NCI-H187 treated with DMSO at 0.1 percent for 48 hours (cell line): ENCODE measurements at places on chromosomes 6 and 20.

GRCh38 chr6:160085226-160085625, 36.4 kb upstream of the SLC22A1 start:
- no peak for DNase-seq

DNA sequence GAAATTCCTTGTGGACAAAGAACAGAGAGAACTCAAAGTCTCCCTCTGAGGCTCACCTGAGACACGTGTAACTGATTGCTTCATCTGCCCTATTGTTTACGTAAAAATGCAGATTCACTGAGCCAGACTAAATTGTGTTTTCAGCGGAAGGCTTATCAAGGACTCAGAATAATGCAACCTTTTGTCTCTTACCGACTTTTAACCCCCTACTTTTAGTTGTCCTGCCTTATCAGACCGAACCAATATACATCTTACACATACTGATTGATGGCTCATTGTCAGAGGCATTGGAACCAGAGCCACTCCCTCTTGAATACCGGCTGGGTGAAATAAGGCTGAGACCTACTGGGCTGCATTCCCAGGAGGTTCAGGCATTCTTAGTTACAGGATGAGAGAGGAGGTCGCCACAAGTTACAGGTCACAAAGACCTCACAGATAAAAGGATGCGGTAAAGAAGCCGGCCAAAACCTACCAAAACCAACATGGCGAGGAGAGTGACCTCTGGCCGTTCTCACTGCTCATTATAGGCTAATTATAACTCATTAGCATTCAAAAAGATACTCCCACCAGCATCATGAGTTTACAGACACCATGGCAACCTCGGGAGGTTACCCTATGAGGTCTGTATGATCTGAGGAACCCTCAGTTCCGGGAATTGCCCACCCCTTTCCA, 95.5 kb upstream of the ZNF184 start:
- DNase-seq = no peak

- no peak for DNase-seq
These were observed 52.9 kb upstream of the FNDC1 start for GRCh38 chr6:159116343-159116742.

- DNase-seq = no peak
These were observed 7.9 kb downstream of the EPB41L1 start for GRCh38 chr20:36162272-36162966.

GRCh38 chr6:149026530-149026942, 279.7 kb downstream of the UST start:
- no peak for DNase-seq

DNA sequence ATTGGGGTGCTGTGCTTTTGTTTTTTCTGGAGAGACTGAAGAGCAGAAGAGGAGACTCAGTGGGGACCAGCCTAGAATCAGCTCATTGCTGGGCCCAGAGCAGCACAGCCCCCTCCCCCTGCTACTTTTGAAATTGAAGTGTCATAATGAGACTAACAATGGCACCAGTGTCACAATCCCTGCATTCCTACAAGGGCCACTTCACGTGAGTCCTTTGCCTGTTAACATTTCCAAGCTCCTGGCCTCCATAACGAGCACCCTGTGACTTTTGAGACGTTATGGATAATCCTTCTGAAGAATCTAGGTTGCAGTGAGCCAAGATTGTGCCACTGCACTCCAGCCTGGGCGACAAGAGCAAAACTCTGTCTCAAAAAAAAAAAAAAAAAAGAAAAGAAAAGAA, 41.7 kb downstream of the CNBD2 start:
- no peak for DNase-seq

GRCh38 chr6:118122801-118123200, 215.7 kb downstream of the SLC35F1 start:
- DNase-seq = no peak

- no peak for DNase-seq
These were observed 78.9 kb downstream of the TOX2 start for GRCh38 chr20:43993560-43993959.

DNA sequence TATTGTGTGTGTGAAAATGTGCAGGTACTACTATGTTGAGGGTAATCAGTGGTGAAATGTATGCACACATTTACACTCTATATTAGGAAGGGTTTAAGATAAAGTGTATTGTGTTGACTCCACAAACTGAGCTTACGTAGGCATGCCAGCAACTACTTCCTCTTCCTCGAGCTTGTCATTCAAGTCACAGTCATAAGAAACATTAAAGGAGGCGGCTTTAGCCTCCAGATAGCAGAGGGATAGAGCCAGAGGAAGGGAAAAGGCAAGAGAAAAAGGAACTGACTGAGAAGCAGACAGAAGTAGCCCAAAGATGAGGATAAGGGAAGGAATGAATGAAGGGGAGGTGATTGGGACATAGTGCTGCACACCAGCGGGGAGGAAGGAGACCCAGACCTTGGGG, 55.2 kb downstream of the SMLR1 start:
- no peak for DNase-seq

DNA sequence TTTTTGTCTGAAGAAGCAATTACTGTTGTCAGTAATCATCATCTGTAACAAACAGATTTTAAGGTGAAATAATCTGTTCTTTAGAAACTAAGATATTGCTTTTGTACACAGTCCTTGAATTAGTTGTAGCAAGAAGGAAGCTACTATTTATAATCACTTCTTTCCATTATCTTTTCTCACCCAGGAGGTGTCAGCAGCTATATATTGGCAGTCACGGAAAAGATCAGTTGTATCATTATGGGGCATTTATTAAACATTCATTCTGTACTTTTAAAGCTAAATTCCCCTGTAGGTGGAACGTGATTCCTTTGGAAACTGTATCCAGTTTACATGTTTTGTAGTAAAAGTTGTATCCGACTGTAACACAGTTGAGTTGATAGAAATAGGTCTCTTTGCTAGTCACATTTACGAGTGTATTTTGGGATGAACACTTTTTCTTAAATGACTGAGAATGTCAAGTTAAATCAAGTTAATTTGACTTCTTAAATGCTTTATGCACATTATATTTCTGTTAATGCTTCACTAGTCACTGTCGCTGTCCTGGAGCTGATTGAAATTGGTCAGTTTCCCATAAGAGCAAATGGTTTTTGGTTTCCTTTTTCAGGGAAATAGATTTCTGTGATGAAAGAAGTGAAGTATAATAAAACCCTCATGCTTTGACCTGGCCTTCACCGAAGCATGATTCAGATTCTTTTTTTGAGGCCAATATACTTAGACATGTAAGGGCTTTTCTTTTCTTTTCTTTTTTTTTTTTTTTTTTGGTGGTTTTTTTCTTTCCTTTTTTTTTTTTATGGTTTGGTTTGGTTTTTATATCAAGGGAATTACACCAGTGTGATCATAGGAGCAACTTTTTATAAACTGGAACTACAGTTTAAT, 5.1 kb downstream of the QKI start:
- no peak for DNase-seq

DNA sequence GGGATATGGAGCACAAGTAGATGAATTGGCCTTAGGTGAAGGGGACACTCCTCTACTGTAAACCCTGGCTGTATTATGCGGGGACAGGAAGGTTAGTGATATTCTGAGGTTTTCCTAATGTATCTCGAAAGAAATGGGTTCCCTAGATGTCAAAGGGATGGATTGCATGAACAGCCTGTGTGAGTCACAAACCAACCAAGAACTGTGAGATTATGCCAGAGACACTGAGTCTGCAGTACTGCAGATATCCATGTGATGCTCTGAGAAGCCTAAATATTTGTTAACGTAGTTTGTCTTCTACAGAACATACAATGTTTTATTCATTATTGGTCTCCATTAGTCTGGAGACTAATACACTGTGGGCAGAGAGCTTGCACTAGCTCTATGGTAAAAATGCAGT, 182.2 kb downstream of the AKAP7 start:
- no peak for DNase-seq

- DNase-seq = no peak
These were observed 19.8 kb upstream of the ADRM1 start for GRCh38 chr20:62282877-62283503.

DNA sequence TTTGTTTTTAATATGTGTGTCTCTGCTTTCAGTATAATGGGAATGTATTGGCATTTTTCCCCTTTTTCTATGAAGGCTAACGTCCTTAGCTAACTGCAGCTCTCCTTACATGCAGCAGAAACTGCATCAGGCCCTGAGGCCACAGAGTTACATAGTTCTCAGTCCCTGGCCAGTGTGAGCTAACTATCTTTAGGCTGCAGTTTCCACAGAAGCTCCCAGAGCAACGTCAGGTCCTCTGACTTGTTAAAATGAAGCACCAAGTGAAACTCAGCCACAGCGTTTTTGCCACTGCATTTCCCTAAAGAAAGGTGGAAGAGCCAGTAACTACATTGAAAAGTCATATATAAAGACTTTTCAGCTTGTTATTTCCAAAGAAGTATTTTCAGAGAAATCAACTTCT, 244.7 kb downstream of the CBLN4 start:
- no peak for DNase-seq

DNA sequence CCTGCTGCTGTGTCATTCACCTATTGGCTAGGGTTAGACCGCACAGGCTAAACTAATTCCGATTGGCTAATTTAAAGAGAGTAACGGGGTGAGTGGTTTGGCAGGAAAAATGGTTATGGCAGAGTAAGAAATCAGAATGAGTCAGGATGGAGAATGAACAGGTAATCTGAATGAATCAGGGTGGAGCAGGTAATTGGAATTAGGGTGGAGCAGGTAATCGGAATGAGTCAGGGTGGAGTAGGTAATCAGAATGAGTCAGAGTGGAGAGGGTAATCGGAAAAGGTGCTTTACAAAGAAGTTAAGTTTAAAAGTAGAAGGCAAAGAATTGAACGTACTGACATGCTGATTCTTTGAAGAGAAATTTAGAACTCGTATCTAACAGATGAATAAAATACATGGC, 11.7 kb downstream of the SLC35A1 start:
- DNase-seq = no peak

DNA sequence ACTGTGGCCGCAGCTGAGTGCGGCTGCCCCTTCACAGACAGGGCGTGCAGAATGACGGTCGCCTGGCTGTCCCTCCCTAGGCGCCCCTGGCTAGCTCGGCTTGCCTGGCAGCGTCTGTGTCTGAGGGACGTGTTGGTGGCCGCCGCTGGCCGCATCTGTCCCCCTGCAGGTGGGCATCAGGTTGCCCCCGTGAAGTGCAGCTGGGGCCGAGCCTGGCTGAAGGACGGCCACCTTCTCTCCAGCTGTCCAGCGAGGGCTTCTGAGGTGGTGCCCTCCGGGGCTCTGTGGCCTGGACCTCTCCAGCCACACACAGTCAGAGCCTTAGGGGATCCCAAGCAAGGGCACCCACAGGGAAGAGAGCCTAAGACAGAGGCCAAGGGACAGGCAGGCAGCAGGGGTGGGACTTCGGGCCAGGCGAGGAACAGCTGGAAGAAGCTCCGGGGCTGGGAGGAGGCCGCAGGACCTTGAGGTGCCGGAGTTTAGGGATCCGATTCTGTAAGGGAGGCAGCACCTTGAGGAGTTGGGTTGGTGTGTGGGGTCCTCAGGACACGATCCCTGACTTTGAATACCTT, 89.0 kb upstream of the EPB41L1 start:
- DNase-seq = no peak

DNA sequence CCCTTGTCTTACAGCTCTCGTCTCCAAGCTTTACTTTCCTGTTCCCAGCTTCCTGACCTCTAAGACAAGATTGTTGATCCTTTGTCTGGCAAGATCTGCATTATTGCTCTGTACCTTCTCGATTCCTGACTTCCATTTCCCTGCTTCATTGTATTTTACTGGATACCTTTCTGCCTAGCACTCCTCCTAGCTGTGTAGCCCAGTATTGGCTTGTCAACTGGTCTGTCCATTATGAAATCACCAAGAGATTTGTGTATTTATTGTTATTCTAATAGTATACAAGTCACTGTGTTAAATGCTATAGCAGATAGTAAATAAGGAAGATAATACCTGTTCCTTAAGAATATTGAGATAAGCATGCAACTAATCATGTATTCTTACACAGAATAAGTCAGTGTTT, 305.4 kb downstream of the CDKAL1 start:
- DNase-seq = no peak

DNA sequence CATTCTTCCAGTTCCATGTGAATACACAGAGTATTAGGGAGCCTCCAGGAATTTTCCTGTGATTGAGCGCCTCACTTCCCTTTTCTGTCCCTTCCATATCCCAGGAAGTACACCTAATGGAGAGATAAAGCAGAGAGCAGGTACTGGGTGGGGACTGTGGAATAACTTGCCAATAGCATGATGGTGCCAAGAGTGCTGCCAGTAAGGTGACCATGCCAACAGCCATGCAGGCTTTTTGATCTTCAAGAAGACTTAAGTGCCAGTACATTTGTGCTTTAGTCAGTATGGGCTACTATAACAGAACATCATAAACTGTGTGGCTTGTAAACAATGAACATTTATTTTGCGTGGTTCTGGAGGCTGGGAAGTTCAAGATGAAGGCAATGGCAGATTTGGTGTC, 160.2 kb upstream of the RIMS1 start:
- no peak for DNase-seq

DNA sequence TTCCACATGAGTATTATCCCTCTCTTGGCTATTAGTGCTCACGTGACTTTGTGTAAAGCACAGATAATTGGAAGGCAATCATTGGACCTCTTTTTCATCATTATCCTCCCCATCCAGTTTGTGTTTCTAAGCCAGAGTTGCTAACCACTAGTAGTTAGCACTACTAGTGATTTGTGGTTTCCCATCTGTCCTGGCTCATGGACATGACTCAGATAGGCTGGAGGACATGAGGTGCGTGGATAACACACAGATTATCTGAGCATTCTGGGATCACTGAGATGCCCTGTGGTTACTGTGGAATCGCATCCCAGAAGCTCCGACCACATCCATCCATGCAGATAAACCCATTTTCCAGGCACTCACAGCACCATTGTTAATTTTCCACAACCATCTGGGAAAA, 123.8 kb upstream of the NAA20 start:
- DNase-seq = no peak

GRCh38 chr20:1337441-1337840, 8.5 kb upstream of the SDCBP2 start:
- DNase-seq = no peak

GRCh38 chr6:20364327-20364726, 37.4 kb upstream of the E2F3 start:
- no peak for DNase-seq

GRCh38 chr20:48574383-48574782, 253.4 kb downstream of the PREX1 start:
- no peak for DNase-seq

GRCh38 chr6:118968416-118968815, 33.5 kb upstream of the MCM9 start:
- no peak for DNase-seq

GRCh38 chr20:25030649-25031207, 27.2 kb downstream of the ACSS1 start:
- DNase-seq = no peak

DNA sequence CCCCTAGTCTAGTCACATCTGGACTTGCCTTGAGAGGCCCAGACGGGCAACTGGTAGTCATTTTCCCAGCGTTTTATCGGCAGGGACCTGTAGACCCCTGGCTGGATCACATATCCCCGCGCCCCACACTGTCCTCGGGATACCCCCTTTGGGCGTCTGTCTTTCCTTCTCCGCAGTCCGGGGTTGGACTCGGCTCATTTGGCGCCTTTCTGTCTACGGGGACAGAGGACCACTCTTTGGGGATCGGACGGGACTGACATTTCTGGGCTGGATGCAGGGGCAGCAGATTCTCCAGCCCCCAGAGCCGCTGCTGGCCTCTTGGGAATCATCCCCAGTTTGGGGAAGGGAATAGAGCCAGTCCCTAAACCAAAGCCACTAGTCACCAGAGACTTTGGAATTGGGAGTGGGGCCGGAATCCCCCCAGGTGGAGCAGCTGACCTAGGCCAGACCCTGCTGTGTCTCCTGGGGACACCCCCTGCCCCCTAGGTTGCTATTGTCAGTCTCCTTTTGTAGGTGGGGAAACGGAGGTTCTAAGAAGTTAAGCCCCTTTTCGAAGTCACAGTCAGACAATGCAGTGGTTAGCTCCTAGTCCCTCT, 734 bp downstream of the FAM110A start:
- no peak for DNase-seq

GRCh38 chr6:5442916-5443315, 181.6 kb downstream of the FARS2 start:
- no peak for DNase-seq
